SK-N-SH treated with all-trans-retinoic acid at 6 μM for 48 hours (cell line): ENCODE measurements at places on chromosomes 1 and 21.

- peak; percentile 62 for ATAC-seq
These were observed 41.2 kb downstream of the LMO4 start for GRCh38 chr1:87369736-87370478.

DNA sequence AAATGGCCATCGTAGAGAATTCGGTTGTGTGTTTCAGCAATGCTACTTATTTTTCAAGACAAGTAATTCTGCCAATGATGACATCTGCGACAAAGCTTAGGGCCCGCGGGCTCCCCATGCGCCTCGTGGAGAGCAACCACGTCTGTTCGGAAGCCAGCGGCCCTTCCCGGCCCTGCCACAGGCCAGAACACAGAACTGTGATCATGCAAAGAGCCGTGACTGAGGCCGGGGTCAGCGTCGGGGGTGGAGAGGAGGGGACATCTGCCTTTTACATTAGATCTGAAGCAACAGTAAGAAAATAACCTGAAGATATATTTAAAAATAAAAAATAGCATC is 103.7 kb downstream of the PGBD5 start:
- ATAC-seq = no peak

DNA sequence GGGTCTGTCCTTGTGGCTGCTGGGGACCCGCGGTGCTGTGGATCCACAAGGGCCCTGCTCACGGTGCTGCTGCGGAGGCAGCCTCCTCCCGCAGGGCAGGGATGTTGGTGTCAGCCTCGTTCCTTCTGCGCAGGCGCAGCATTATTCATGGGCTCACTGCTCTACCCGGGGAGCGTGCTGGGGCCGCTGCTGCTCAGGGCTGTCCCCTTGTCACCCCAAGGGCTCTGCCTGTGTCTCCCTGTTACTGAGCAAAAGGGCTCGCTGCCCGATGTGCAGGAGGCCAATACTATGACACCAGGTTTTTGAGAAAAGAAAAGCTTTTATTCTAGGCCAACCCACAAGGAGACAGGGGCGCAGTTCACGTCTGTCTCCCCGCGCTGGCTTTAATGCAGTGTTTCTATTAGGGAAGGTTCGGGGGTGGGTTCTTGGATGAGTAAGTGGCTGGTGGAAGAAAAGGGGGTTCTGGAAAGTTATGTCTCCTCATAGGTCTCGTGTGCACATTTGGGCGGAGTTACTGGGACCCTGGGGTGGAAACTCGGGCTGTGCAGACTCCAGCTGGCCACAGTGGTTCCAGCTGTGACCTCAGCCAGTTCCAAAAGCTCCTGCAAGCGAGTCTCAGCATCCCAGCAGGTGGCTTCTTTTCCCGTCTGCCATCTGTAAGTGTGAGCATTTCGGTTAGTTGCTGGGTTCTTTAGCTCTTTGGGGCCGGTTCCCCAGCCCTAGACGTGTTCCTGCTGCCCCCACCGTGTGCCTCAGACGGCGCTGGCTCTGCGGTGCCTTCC is 40.8 kb upstream of the LRRC3 start:
- ATAC-seq = no peak

DNA sequence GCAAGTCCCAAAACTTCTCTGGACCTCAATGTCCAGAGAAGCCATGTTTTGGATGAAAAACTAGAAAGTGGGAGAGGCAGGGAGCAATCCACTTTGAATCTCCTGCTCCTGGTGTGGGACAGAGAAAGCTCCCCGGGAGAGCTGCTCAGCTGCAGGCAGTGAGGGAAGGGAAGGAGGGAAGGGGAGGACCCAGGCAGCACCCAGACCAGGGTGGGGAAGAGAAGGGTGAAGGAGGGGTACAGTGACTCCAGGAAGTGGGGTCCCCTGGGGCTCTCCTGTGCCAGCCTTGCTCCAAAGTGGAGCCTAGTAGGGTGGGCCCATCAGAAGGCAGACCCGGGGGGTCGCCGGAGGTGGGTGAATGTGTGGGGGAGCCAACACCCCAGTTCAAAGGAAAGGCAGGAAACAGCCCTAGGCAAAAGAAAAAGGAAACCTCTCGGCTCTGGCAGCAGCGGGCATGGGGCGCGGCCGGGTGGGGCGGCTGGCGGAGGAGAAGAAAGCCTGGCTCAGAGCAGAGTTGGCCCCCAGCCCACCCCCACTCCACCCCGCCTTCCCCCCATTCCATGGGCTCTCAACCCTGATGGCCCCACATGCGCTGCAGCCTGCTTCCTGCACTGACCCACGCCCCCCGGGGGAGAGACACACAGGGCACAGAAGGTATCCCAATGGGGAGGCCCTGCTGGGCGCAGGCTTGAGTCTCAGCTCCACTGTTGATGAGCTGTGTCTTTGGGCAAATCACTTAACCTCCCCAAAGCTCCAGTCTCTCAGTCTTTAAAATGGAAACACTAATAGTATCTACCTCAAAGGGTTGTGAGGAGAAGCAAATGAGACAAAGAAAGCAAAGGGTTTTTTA is 5.7 kb downstream of the LGR6 start:
- no peak for ATAC-seq

- peak; percentile 30 for ATAC-seq
These were observed 62.8 kb downstream of the PCBP3 start for GRCh38 chr21:45706299-45706698.

GRCh38 chr1:19046972-19047731 is 90.7 kb upstream of the IFFO2 start:
- no peak for ATAC-seq

- no peak for ATAC-seq
These were observed 27.4 kb upstream of the GJA5 start for GRCh38 chr1:147787765-147788164.

DNA sequence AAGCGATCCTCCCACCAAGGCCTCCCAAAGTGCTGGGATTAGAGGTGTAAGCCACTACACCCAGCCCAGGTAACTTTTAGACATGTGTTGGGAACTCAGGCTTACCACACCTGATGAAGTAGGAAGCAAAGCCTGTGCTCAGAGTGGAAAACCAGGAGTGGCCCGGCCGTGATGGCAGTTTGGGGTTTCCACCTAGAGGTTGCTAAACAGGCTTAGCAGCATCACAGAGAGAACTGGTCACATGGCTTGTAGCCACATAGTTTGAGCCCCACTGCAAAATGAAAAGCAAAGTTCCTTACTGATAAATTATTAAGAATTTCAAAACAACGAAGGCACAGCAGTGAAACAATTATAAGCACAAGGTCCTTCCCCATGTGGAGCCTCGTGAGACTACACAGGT is 142.6 kb upstream of the CXADR start:
- ATAC-seq = no peak

GRCh38 chr1:34332996-34333395 is 156.3 kb downstream of the C1orf94 start:
- ATAC-seq = no peak

DNA sequence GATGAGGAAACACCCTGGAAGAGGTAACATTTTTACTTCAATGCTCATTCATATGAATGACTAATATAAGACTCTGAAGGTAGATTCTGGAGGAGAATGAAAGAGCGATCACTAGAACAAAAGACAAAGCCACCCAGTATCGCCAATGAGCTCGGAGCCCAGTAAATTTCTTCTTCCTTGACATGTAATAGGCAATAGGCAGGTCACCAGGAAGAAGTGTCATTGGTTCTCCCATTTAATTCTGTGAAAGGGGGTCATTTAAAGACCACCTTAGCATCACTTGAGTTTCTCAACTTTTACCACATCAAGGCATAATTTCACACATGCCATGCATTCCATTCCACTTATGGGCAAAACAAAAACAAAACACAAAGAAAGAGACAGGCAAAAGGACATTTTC is 7.9 kb downstream of the TNFSF18 start:
- no peak; the same call in 2 of the 3 replicates for ATAC-seq

DNA sequence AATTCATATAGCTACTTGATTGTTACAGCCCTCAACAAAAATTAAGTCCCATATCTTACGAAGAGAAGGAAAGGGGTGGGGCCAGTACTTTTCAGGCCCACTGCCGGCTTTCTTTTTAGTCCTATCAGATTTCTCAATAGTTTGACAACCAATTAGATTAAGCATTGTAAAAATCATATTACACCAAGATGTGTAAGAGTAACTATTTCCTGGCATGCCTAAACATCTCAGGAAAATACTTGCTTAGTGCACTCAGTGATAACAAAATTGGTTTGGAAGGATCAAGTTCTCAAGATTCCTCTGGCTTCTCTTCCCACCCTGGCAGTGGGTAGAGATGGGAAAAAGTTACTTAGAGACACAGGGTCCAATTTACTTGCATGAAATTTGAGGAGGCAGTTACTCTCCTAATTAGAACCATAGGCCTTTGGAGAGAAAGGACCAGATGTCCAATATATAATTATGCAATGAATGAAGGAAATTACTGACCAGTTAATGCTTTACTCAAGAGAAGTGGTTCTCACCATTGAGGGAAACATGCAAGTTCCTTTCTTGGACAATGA is 30.1 kb downstream of the STPG1 start:
- no peak for ATAC-seq

- ATAC-seq = no peak
These were observed 31.0 kb downstream of the PAX7 start for GRCh38 chr1:18661404-18662285.

DNA sequence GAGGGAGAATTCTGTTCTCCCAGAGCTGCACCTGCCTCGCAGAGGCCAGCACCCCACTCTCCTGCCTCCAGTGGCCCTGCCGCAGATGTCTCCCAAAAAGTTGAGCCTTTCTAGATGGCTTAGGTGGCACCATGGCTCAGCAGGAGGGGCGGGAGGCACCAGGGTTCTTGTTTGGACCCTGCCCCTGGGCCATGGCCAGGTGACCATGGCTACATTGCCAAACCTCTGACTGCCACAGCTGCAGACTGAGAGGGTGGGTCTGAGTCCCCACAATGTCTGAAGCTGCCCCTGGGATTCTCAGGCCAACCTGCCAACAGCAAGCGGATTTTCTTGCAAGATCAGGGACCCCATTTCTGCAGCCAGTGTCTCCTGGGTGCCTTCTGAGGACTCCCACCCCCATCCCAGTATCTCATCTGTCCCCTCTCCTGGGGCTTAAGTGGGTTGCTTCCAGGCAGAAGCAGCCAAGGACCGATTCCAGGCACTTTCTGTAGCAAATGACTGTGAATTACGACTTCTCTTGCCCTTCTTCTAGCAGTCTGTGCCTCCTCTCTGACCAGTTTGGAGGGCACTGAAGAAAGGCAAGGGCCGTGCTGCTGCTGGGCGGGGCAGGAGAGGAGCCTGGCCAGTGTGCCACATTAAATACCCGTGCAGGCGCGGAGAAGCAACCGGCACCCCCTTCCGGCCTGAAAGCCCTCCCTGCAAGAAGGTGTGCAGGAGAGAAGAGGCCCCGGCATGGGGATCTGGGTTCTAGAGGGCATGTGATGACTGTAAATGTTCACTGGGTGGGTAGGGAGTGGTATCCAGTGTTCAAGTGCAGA is 22.5 kb downstream of the SESN2 start:
- ATAC-seq = no peak

GRCh38 chr1:150692720-150693119 is 4.2 kb downstream of the GOLPH3L start:
- ATAC-seq = no peak

DNA sequence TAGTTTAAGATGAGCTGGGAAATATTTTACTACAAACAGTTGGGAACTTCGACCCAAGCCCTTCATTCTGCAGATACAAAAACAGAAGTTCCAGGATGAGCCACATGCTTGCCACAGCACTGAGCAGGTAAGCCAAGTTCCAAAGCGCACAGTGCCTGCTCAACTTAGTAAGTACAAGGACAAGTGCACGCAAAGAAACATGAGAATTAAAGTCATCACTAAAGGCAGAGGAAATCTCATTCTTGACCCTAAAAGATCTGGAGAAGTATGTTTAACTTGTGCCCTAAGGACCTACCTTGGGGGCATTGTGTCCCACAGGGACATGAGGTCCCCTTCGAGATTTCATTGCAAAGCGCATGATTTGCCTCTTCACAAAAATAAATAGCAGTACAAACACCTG is 1.2 kb upstream of the UBAP2L start:
- no peak for ATAC-seq

GRCh38 chr1:99758073-99758511 is 8.3 kb downstream of the FRRS1 start:
- peak; percentile 47; the same call in 1 of the 3 replicates for ATAC-seq

DNA sequence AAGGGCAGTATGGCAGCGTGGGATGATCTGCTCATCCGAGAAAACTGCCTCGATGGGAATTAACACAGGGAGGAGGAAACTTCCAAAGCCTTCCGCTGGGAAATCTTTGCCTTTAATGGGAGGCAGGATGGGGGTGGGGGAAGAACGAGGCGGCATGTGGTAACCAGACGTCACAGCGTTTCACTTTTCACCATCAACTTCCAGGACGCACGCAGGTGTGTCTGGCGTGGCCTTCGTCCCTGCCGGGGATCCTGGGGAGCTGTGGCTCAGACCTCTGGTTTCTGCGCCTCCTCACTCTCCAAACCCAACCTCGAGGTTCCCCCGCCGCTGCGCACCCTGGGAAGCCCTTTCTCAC is 282 bp downstream of the RSPH1 start:
- no peak for ATAC-seq

- ATAC-seq = peak; percentile 20; the same call in 2 of the 3 replicates
These were observed 156.1 kb downstream of the KIF26B start for GRCh38 chr1:245310571-245311531.

DNA sequence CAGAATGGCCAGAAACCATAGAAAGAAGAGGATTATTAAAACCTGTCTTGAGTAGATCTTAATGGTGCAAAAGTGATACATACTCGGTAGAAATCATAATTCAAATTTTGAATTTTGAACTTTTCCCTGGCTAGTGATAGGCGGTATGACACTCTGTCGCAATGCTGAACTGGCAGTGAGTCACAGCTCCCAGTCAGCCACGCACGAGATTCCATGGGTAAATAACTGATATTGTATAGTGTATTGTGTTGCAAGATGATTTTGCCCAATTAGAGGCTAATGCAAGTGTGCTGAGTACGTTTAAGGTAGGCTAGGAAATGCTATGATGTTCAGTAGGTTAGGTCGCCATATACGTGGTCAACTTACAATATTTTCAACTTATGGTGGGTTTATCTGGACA is 207.0 kb downstream of the SIPA1L2 start:
- ATAC-seq = no peak

GRCh38 chr1:160209321-160210046 is 4.3 kb downstream of the PEA15 start:
- no peak for ATAC-seq

- no peak for ATAC-seq
These were observed 19.4 kb downstream of the PLA2G2F start for GRCh38 chr1:20158358-20159070.

DNA sequence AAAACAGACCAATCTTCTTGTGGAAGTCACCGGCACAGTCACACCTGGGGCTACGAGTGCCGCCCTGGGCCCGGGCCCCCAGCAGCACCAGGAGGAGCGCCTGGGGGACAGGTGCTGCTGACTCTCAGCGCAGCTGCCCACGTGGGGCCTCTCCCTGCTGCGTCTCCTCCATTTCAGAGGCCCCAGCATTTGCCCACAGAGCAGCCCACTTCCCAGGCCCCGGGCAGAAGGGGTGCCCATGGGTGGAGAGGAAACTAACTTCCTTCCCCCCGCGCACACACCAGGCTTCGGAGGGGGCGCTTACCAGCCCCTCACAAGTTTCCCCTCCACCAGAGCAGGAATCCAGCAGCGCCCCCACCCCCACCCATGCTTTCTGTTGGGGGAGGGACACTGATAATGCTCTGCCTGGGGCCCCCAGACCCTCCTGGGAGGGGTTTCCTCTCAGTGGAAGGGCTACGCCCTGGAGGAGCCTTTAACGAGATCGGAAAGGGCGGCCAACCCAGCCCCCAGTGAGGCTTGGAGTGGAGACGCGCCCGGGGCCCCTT is 440 bp downstream of the TNFRSF25 start:
- no peak for ATAC-seq

GRCh38 chr21:30491963-30492428 is at the start of gene KRTAP19-3:
Gene KRTAP19-3 (minus strand): TSS chr21:30492013. CDS start chr21:30491957, 56 bp downstream.
- no peak for ATAC-seq
